ENCODE measurements at places on chromosomes 2 and 18.

GRCh38 chr2:187493877-187494568, 46.0 kb upstream of the CALCRL start:
- no peak for DNase-seq

DNA sequence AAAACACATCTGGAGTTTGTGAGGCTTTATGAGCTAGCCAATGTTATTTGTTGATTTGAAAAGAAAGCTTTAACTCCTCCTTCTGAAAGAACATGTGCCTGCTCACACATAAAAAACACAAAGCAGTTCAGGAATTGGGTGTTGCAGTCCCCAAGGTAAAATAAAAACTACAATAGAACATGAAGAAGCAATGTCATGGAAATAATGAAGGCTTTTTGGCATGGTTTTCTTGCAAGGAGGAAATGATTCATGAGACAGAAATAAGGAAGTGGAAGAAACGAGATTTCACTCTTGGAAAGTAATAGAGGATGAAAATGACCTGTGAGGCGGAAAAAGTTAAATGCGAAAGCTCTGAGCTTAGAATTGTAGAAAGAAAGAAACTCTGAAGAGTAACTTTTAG, 81.1 kb downstream of the TRIB2 start:
- DNase-seq, result peak; percentile 64

DNA sequence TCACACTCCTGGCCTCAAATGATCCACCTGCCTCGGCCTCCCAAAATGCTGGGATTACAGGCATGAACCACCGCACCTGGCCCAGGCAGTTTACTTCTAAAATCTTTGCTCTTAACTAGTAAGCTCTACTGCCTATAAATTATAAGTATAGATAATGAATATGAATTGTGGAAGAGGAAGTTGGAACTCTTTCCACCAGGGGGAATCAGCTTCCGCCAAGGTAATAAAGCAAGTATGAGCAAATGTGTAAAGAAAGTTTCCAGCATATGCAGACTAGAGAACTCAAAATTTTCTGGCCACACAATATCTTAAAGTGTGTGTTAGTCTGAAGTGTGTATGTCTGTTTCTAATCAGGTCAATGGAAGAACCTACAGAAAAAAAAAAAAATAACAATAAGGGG, 68.1 kb downstream of the RMDN2 start:
- DNase-seq, result peak; percentile 60

- no peak for DNase-seq
Measured at GRCh38 chr2:45992741-45993475, 304.3 kb upstream of the EPAS1 start.

DNA sequence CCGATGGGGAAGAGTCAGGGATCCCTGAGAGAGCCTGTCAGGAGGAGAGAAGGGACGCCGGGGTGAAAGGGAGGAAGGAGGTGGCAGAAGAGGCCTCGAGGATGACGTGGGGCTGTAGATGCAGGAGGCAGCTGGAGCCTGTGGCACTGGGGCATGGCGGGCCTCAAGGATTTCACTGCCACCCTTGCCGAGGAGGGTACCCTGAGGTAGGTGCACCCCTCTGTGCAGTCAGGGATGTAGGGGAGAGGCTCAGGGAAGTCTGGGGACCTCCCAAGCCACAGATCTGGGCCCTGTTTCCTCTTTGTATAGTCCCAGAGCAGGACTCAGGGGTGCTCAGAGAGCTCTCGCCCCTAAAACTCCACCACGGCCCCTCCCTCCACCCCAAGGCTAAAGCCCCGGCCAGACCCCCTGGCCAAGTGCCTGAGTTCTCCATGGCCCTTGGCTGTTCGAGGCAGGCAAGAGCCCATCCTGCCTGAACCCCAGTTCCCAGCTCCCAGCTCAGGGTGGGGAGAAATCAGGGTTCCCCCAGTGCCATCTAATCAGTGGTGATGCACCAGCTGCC, 39.0 kb upstream of the HDAC4 start:
- DNase-seq, result no peak

- DNase-seq, result no peak
Measured at GRCh38 chr2:20676353-20677215, 9.6 kb downstream of the GDF7 start.

- DNase-seq, result no peak
Measured at GRCh38 chr18:9820127-9820526, 65.6 kb upstream of the TXNDC2 start.

GRCh38 chr2:241461693-241462677, 46.4 kb downstream of the STK25 start:
- DNase-seq, result no peak

- peak; percentile 94 for DNase-seq
Measured at GRCh38 chr2:11796190-11797171, 50.0 kb downstream of the LPIN1 start.

- no peak for DNase-seq
Measured at GRCh38 chr18:4450065-4450658, 4.9 kb downstream of the DLGAP1 start.

DNA sequence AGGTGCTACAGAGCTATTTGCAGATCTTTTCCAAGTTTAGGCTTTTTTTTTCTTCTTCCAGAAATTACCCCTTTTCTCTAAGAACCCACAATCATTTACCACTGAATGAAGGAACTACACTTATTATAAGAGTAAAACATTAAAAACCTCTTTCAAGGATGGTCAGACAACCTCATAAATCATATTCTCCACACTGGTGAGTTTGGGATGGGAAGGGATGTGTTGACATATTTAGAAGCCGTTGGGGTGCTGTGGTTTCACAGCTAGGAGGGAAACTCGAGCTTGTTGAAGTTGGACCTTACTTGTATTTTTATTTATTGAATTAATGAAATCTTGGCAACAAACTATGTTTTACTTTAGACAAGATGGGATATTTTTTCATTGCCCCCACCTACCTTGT, 289.4 kb upstream of the MEIS1 start:
- DNase-seq, result no peak

GRCh38 chr18:58955738-58956137, 91.1 kb downstream of the ZNF532 start:
- no peak for DNase-seq

GRCh38 chr2:95049683-95049955, 24.1 kb downstream of the MAL start:
- no peak for DNase-seq

DNA sequence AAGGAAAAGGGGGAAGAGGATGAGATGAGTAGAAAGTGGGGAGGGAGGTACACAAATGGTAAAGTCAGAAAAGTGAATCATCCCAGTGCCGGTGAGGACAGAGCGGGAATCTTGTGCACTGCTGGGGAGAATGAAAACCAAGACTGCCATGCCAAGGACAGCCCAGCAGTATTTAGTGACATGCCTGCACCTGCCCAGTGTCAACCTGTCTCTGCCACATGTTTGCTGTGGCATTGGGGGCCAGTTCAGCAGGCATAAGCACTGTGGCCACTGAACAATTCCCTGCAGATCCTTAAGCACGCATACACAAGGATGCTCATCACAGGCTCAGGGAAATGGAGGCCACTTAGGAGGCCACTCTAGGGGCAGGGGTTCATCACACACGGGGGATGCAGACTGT, 5.2 kb upstream of the KCNK3 start:
- DNase-seq, result no peak

DNA sequence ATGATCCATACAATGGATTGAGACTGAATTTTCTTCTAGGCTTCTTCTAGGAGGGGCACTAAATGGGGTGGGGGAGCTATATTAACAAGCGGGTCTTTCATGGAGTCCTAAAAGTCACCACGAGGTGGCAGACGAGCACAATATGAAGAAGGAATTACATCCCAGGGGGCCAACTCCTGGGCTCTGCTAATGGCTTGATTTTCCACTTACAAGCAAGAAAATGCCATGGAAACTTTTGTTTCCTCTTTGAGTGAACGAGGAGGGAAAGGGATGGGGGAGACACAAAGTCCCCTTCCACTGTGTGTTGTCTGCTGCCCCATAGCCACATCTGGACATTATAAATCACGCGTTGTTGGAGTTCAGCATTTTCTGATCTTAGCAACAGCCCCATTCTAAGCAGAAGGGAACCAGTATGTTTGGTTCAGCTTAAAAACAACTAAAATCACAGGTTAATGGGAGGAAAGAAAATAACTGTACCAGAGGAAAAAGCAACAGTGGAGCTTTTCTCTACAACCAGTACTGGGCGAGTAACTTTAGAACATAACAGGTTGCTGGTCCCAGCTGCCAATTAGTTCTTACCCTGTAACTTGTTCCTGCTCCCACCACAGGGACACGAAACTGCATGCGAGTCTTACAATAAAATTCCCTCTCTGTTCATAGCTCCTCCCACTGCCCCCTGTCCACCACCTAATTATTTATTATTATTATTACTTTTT, 285.0 kb upstream of the PARD3B start:
- peak; percentile 71 for DNase-seq

DNA sequence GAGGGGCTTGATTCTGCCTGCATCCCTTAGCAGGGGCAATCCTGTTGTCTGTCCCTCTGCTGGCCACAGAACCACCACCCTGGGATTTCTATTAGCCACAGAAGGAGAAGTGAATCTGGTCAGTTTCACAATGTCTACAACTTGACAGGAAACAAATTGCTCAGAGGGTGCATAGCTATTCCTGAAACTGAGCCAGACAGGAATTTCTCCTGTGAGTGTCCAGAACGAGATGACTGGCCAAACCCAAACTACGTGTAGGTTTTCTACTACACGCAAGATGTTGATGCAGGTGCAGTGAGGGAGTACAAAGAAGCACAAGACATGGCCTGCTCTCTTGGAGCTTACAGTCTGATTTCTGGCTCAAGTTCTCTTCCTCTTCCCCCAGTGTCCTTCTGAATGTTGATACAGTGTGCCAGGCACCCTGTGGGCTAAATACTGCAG, 201.9 kb downstream of the CLIP4 start:
- DNase-seq, result peak; percentile 77

GRCh38 chr2:153584244-153584643, 105.7 kb upstream of the RPRM start:
- DNase-seq, result no peak

GRCh38 chr2:16040271-16041010, 100.1 kb downstream of the MYCN start:
- DNase-seq, result no peak

DNA sequence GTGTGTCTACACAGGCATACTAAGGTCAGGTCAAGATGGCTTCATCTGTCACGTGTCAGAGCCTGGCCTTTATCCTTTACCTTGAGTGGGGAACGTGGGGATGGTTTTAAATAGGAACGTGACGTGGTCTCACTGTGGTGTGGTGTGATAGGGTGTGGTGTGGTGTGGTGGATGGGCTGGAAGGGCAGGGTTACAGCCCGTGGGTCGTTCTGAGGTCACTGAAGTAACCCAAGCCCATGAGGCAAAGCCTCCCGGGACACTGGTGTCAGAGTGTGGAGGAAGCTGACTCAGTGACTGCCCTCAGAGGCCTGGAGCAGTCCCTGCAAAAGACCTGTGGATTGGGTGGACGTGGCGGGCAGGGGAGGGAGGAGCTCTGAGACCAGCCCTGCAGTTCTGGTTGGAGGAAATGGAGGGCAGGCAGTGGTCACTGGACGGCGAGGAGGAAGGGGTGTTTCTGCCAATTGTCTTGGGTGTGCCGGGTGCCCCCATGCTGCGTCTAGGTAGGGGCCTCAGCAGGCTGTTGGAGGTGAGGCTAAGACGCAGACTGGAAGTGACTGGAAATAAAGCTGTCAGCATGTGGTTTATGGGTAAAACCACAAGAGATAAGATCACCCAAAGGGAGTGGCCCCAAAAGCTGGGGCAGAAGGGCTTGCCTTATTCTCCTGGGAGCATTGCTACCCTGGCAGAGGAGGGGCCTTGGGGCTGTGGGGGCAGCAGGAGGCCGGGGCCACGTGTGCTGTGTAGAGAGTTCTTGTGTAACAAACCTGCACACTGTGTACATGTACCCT, 84.8 kb downstream of the SH3RF3 start:
- peak; percentile 60 for DNase-seq

GRCh38 chr2:72289283-72289682, 141.6 kb upstream of the CYP26B1 start:
- peak; percentile 66 for DNase-seq

DNA sequence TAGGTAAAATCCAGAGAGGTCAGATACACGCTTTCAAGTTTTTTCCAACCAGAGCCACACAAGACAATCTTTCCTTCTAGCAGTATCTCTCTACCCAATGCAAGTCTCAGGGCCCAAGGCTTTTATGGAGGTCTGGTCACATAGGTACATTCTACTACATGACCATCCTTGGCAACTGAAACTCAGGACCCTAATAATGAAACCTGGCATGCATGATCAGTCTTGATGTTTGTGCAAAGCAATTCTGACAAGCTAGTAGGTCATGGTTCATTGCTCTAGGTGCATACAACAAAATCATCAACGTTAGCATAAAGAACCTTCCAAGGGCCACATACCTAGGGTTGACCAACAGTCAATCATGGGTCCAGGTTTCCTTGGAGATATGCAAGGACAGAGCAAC, 33.2 kb upstream of the CCDC88A start:
- no peak for DNase-seq

DNA sequence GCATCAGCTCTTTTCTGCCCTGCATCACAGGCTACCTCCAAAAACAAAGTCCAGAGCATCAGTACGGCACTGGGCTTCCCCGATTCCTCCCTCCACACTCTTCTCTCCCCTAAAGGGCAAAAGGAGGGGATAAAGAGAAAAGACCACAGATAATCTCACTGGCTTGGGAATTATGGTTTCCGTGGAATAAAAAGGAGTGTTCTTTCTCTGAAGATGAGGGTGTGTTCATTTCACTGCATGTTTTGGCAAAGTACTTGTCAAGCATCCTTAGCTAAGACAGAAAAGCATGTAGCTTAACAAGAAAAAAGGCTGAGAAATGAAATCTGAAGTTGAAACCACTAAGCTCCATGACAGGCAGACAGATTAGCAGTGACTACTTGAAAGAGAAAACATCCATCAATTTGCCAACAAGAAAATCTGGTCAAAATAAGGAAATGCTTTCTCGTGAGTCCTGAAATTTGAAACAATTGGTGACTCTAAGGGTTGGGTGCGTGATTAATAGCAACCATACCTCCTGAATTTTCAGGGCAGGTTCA, 20.6 kb upstream of the DSG3 start:
- no peak for DNase-seq

All from fibroblast of skin of abdomen (primary cell).